ENCODE measurements at places on chromosomes 7 and 10.

GRCh38 chr7:154598864-154599263 lies 404.1 kb downstream of the PAXIP1 start:
- peaks cover 6% of the 10 kb centered on the region for H3K27me3 ChIP-seq
- H3K27ac ChIP-seq: no peak overlapping the region
- DNase-seq: no peak
- H3K36me3 ChIP-seq: no peaks in the 10 kb centered on the region
- H3K4me3 ChIP-seq: no peak overlapping the region
- H3K4me1 ChIP-seq: no peaks in the 10 kb centered on the region

DNA sequence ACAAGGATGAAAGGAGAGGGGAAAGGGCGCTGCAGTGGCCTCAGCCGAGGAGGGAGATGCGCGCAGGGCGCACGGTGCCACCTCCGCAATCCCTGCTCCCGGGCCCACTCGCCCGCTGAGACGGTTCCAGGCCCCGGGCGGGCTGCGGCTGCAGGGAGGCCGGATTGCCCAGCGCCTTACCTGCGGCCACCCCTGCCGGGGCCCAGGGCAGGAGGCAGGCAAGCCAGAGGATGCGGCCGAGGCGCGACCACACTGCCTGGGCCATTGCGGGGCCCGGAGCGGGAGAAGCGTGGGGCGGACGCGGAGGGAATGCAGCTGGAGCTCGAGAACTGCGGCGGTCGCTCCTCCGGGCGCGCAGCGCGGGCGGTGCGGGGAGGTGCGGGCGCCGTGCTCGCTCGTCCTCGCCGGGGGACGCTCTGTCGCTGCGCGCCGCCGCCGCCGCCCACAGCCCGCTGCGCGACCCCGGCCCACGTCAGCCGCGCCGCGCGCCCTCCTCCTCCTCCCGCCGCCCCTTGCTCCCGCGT lies at the start of gene TMEM130:
TMEM130 (minus strand) TSS at position 418 of the 524 bp plus-strand sequence; CDS start at position 265, 153 bp downstream.
- H3K27ac ChIP-seq: no peak within 1 kb of the TSS
- no peak within 1 kb of the TSS for H3K4me3 ChIP-seq
- DNase-seq: no peak
- H3K4me1 ChIP-seq: peaks cover 13% of the 10 kb centered on the region

GRCh38 chr10:4319870-4320367 lies 506.1 kb upstream of the AKR1E2 start:
- H3K36me3 ChIP-seq: no peaks in the 10 kb centered on the region
- DNase-seq: no peak
- no peak overlapping the region for H3K27ac ChIP-seq
- H3K4me3 ChIP-seq: no peak overlapping the region

- H3K36me3 ChIP-seq: no peaks in the 10 kb centered on the region
- H3K27ac ChIP-seq: no peak overlapping the region
- no peaks in the 10 kb centered on the region for H3K4me1 ChIP-seq
- H3K4me3 ChIP-seq: no peak overlapping the region
Measured at GRCh38 chr10:133179128-133179520, 19.1 kb downstream of the KNDC1 start.

GRCh38 chr10:132499367-132499685 lies 38.3 kb upstream of the INPP5A start:
- no peak for DNase-seq
- no peak overlapping the region for H3K27ac ChIP-seq
- H3K27me3 ChIP-seq: no peaks in the 10 kb centered on the region
- no peak overlapping the region for H3K4me3 ChIP-seq
- H3K4me1 ChIP-seq: no peaks in the 10 kb centered on the region
- H3K36me3 ChIP-seq: no peaks in the 10 kb centered on the region

- H3K36me3 ChIP-seq: no peaks in the 10 kb centered on the region
- H3K4me1 ChIP-seq: no peaks in the 10 kb centered on the region
- H3K27me3 ChIP-seq: peaks cover 3% of the 10 kb centered on the region
- H3K4me3 ChIP-seq: no peak overlapping the region
Measured at GRCh38 chr7:12089951-12090756, 120.9 kb upstream of the TMEM106B start.

DNA sequence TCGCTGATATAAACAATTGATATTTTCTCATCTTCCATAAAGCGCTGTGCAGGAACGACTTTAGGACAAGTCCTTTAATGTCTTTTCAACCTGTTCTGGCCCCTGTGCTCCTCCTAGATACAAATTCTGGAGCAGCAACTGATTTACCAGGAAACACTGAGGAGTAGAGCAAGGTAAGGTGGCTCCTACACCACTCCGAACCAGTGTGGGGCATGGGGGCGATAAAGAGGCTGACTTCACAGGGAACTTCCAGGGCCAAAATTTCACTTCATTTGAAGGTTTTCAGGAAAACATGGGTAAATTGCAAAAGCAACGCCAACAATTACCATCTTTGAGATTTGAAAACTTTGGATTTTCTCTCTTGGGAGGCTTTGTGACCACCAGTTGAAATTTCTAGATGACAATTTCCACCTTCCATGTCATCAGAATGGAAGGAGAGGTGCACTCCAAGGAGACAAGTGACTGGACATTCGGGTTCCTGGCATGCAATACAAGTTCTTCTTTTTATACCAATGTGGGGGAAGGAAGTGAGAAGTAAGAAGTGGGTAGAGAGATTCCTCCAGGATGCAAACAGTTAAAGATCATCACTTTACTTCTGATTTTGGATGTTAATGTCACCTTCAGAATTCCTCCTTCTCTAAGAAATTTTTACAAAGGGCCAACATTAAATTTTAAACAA lies 118.5 kb downstream of the FAM107B start:
- no peak overlapping the region for H3K27ac ChIP-seq
- no peak for DNase-seq
- no peaks in the 10 kb centered on the region for H3K27me3 ChIP-seq
- no peaks in the 10 kb centered on the region for H3K36me3 ChIP-seq
- H3K4me3 ChIP-seq: no peak overlapping the region

DNA sequence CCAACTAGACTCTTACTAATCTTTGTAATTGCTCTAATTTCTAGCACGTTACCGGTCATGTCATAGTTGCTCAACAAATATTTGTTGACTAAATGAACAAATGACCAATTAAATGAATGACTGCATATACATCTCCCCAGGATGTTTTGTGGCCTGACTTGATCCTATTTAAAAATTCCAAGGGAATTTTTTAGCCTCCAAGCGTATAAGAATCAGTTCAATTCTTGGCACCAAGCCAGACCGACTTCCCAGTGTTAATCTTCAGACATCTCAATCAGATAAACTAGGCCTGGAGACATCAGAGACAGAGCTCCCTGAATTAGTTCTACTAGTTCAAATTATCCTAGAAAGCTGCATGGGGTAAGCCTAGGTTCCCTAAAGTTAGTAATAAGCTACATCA lies 96.0 kb downstream of the GSAP start:
- H3K27ac ChIP-seq: no peak overlapping the region
- H3K36me3 ChIP-seq: no peaks in the 10 kb centered on the region
- H3K27me3 ChIP-seq: no peaks in the 10 kb centered on the region
- H3K4me1 ChIP-seq: peaks cover 19% of the 10 kb centered on the region
- DNase-seq: peak; percentile 79

GRCh38 chr10:57288754-57289153 lies 927.7 kb upstream of the ZWINT start:
- no peaks in the 10 kb centered on the region for H3K27me3 ChIP-seq
- H3K4me3 ChIP-seq: no peak overlapping the region
- no peaks in the 10 kb centered on the region for H3K4me1 ChIP-seq
- DNase-seq: no peak
- H3K27ac ChIP-seq: no peak overlapping the region

DNA sequence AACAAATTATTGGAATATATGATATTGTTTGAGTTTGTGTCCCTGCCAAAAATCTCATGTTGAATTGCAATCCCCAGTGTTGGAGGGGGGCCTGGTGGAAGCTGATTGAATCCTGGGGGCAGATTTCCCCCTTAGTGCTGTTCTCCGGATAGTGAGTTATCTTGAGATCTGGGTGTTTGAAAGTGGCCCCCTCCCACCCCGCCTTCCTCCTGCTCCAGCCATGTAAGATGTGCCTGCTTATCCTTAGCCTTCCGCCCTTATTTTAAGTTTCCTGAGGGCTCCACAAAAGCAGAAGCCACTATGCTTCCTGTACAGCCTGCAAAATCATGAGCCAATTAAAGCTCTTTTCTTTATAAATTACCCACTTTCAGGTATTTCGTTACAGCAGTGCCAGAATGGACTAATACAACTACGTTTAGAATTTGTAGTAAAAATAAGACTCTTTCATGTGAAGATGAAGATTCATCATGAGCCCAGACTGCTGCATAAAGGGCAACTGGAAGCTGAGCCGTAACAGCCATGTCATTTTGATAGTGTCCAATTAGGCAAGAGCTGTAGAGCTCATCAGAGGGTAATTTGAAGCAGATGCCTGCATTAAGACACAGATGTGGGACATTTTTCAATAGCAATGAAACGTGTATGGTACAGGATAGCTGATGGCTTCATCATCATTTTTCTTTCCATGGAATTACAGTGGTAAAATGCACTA lies 1007.2 kb downstream of the REEP3 start:
- DNase-seq: no peak
- no peaks in the 10 kb centered on the region for H3K36me3 ChIP-seq
- no peaks in the 10 kb centered on the region for H3K4me1 ChIP-seq
- no peak overlapping the region for H3K4me3 ChIP-seq
- H3K27me3 ChIP-seq: no peaks in the 10 kb centered on the region

DNA sequence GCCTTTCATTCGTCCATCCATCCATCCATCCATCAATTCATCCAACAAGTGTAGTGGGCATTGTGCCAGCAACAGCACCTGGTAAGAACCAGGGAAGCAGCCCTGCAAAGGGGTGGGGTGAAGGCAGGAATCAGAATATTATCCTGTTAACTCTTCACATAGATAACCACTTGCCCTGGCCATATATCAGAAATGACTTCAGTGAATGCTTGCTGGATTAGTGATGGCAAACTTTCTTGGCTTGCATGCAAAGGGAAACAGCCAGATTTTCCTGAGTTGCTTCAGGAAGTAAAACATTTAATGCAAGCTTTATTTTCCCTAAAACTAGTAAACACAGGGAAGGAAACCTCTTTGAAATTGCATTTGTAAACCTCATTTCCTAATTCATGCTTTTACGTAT lies 743 bp downstream of the OR2A5 start:
- peaks cover 3% of the 10 kb centered on the region for H3K27me3 ChIP-seq
- no peak overlapping the region for H3K27ac ChIP-seq
- H3K4me1 ChIP-seq: no peaks in the 10 kb centered on the region
- no peak overlapping the region for H3K4me3 ChIP-seq
- DNase-seq: no peak
- H3K36me3 ChIP-seq: no peaks in the 10 kb centered on the region

DNA sequence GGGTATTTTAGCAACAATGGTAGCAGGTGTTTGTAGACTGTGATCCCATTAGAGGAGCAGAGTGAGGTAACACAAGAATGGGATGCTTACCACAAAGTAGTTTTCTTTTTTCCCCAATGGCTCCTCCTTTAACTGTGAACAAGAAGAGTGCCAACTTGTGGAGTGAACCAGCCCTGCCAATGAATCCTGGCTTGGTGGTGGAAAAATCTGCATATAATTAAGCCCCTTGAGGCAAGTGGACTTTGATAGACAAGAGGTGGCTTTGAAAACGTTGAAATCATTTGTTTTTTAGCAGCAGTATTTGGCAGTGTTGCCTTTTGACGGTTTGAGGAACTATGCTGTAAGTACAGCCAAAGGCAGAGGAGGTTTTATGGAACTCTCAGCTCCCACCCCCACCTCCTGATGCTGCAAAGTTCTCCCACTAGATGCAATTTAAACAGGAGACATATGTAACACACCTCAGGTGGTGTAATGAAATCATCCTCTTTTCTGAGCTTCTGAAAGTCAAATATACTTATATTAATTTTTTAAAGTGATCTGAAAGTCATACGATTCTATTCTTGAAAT lies 295.6 kb downstream of the DPP6 start:
- no peaks in the 10 kb centered on the region for H3K36me3 ChIP-seq
- no peak overlapping the region for H3K4me3 ChIP-seq
- no peak overlapping the region for H3K27ac ChIP-seq
- DNase-seq: no peak
- H3K27me3 ChIP-seq: no peaks in the 10 kb centered on the region
- H3K4me1 ChIP-seq: no peaks in the 10 kb centered on the region

- H3K36me3 ChIP-seq: no peaks in the 10 kb centered on the region
- no peaks in the 10 kb centered on the region for H3K27me3 ChIP-seq
- H3K4me1 ChIP-seq: no peaks in the 10 kb centered on the region
- no peak overlapping the region for H3K4me3 ChIP-seq
Measured at GRCh38 chr7:144720710-144721109, 115.1 kb downstream of the TPK1 start.

DNA sequence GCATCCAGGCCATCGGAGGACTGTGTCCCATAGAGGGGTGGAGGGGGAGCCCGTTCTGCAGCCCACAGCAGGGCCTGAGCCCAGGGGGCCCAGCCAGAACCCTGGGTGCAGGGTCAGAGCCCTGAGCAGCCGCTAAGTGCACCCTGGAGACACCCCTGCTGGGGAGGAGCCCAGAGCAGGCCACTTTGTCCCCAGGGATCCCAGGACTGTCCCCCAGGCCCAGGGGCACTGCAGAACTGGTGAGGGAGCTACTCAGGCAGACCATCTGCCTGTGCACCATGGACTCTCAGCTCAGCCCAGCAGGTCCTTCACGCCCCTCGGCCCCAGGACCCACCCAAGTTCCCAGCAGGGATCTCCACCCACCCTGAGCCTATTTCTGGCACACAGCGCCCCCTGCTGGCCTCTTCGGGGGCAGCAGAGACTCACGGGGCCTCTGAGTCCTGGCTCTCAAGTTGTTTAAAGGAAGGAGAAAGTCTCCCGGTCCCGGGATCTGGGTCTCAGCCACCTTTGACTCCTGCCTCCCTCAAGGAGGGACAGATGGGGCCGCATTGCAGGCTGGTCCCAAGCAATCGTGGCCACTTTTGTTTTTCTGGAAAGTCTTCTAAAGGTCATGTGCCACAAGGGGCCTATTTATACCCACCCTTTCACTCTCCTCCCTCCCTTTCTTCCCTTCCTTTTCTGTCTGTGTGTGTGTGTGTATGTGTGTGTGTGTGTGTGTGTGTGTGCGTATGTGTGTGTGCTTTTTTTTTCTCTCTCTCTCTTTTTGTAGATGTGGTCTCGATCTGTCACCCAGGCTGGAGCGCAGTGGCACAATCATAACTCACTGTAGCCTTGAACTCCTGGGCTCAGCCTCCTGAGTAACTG lies 90.3 kb downstream of the MYL10 start:
- peaks cover 12% of the 10 kb centered on the region for H3K4me1 ChIP-seq
- H3K4me3 ChIP-seq: no peak overlapping the region
- no peaks in the 10 kb centered on the region for H3K27me3 ChIP-seq
- DNase-seq: peak; percentile 58
- no peaks in the 10 kb centered on the region for H3K36me3 ChIP-seq

- no peaks in the 10 kb centered on the region for H3K4me1 ChIP-seq
- no peak for DNase-seq
Measured at GRCh38 chr7:151963895-151964870, 7.9 kb downstream of the GALNTL5 start.

GRCh38 chr10:6071181-6072175 lies 9.3 kb upstream of the IL2RA start:
- H3K4me1 ChIP-seq: no peaks in the 10 kb centered on the region
- no peaks in the 10 kb centered on the region for H3K36me3 ChIP-seq
- no peak overlapping the region for H3K27ac ChIP-seq
- DNase-seq: no peak
- H3K4me3 ChIP-seq: no peak overlapping the region

- no peaks in the 10 kb centered on the region for H3K36me3 ChIP-seq
- peak; percentile 39 for DNase-seq
- no peaks in the 10 kb centered on the region for H3K4me1 ChIP-seq
- H3K27me3 ChIP-seq: peaks cover 4% of the 10 kb centered on the region
Measured at GRCh38 chr7:40680657-40681056, 545.9 kb downstream of the SUGCT start.

- H3K4me3 ChIP-seq: no peak overlapping the region
- no peaks in the 10 kb centered on the region for H3K36me3 ChIP-seq
- no peak overlapping the region for H3K27ac ChIP-seq
- H3K4me1 ChIP-seq: no peaks in the 10 kb centered on the region
- no peak for DNase-seq
Measured at GRCh38 chr7:129157651-129158050, 13.1 kb downstream of the TSPAN33 start.

All from SJCRH30 (cell line).